ENCODE measurements at places on chromosomes 16 and 17. TPM values are rescaled to one million over a fixed set of nuclear protein-coding genes. Genes with fewer than 3 reads are reported as not detected.

DNA sequence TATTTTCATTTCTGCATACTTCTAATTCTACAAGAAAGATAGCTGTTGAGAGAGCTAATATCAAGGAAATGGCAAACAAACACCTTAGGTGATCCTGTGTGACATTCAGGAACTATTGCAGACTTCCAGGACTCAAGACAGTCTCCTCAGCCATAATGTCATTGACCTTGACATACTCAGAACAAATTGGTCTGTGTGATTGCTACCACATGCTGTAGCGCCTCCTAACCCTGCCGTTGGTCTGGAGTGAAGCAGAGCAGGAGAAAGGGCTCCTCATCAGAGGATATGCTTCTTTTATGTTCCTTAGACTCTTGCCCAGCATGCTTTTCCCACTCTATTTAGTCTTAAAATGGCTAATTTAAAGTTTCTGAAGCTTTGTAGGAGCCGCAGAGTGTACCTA is 194.2 kb upstream of the TBX2 start:
- DNase-seq: no peak
- no peaks in the 10 kb centered on the region for H3K27me3 ChIP-seq
- H3K36me3 ChIP-seq: no peaks in the 10 kb centered on the region
- peaks cover 2% of the 10 kb centered on the region for H3K4me1 ChIP-seq

DNA sequence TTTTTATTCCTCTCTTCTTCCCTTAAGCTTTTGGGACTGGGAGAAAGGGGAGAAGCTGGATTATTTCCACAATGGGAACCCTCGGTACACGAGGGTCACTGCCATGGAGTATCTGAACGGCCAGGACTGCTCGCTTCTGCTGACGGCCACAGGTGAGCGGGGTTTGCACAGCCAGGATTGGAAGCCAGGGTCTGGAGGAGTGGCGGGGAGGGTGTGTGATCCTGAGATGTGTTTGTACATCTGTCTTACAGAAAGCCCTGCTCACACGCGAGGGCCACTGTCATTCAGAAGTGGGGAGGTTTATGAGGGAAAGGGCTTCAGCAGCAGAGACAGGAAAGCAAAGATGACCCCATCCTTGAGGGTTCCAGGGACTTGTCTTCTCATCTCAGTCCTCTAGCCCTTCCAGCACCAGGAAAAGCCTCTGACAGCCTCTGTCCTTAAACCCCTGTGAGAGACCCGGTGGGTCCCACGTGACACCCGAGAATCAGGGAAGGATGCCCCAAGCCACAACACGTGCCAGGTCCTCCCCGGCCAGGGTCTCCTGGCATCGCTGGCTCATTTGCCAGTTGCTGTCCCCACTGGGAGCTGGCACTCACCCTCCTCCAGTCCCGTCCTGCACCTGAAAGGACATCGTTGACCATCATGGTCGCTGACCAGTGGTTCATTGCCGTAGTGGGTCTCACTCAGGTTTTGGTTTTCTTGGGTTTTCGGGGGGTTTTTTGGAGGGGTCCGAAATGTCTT is 44.3 kb upstream of the CHMP6 start:
- H3K4me3 ChIP-seq: no peak overlapping the region
- H3K4me1 ChIP-seq: no peaks in the 10 kb centered on the region
- H3K27me3 ChIP-seq: no peaks in the 10 kb centered on the region
- no peak for DNase-seq

DNA sequence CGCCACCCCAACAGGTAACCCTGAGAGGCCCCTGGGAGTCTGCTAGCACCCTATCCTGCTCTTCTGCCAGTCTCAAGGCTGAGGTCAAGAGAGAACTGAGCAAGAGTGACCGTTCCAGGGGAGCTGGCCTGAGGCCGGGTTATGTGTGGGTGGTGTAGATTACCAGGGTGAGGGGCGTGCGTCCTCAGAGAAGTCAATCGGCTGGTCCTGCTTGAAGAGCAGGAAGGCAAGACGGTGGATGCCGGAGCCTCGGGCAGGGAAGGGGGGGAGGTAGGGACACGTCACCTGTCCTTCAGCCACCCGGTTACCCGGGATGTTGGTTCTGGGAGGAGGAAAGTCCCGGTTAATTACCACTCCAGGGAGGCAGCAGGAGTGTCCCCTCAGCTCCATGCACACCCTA is 2.6 kb upstream of the TRIM65 start:
- peaks cover 14% of the 10 kb centered on the region for H3K36me3 ChIP-seq
- no peaks in the 10 kb centered on the region for H3K27me3 ChIP-seq
- H3K4me3 ChIP-seq: no peak overlapping the region
- no peak for DNase-seq
- H3K4me1 ChIP-seq: peaks cover 27% of the 10 kb centered on the region

GRCh38 chr17:49339354-49339753 is 22.7 kb downstream of the ZNF652 start:
- no peak overlapping the region for H3K4me3 ChIP-seq
- no peaks in the 10 kb centered on the region for H3K27me3 ChIP-seq
- H3K36me3 ChIP-seq: peaks cover 4% of the 10 kb centered on the region
- no peak overlapping the region for H3K27ac ChIP-seq

- no peaks in the 10 kb centered on the region for H3K36me3 ChIP-seq
- H3K27me3 ChIP-seq: peaks cover under 1% of the 10 kb centered on the region
- peak overlapping the region; percentile 62 for H3K4me3 ChIP-seq
Observed at GRCh38 chr17:36849871-36850348, 87.4 kb upstream of the LHX1 start.

DNA sequence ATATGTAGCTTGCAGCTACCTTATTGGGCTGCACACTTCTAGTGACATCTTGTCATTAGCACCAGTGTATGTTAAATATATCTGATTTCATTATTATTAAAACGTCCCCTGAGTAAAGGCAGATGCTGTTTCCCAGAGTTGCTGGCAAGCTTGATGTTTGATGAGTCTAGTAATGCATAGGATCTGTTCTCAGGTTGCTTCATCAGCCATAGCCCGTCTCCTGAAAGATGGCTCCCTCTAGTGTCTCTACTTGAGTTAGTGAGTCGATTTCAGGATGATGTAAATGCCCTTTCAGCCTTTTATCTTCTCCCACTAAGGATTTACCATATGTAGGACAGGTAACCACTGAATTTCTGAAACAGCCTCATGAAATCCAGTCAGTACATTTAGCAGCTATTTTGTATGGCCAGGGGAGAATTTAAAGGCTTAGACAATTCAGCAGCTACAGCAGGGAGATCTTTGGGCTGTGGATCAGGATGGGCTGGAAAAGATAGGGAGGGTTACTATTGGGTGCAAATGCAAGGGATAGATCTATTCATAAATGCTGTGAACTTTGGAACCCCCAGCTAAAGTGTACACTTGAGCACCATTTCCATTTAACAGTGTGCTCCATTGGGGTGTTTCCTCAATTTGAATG is 376.3 kb downstream of the CNTNAP4 start:
- H3K27ac ChIP-seq: no peak overlapping the region
- DNase-seq: no peak
- H3K27me3 ChIP-seq: no peaks in the 10 kb centered on the region
- no peaks in the 10 kb centered on the region for H3K36me3 ChIP-seq
- H3K4me1 ChIP-seq: no peaks in the 10 kb centered on the region
- H3K4me3 ChIP-seq: no peak overlapping the region

DNA sequence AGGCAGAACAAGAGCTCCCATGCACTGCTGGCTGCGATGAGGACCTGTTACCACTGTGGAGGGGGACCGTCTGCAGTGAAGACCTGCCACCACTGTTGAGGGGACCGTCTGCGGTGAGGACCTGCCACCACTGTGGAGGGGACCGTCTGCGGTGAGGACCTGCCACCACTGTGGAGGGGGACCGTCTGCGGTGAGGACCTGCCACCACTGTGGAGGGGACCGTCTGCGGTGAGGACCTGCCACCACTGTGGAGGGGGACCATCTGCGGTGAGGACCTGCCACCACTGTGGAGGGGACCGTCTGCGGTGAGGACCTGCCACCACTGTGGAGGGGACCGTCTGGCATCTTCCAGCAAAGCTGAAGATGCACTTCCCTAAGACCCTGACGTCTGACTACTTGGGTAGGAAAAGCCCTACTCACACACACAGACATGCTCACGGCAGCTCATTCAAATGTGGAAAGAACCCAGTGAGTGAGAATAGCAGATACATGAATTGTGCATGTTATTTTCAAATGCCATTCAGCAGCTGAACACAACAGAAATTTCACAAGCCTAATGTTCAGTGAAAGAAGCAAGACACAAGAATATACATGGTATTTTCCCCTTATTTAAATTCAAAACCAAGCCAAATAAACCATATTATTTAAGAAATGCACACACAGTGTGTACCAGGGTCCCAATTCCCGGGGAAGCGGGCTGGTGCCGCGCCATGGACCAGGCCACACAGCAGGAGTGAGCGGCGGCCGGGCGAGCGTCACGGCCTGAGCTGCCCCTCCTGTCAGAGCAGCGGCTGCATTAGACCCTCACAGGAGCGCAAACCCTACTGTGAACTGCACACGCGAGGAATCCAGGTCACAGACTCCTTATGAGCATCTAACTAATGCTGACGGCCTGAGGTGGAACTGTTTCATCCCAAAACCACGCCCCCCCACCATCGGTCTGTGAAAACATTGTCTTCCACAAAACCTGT is 64.2 kb upstream of the METRNL start:
- H3K36me3 ChIP-seq: peaks cover 2% of the 10 kb centered on the region
- no peaks in the 10 kb centered on the region for H3K4me1 ChIP-seq
- no peaks in the 10 kb centered on the region for H3K27me3 ChIP-seq
- no peak overlapping the region for H3K4me3 ChIP-seq
- no peak for DNase-seq

- no peaks in the 10 kb centered on the region for H3K4me1 ChIP-seq
- peaks cover 6% of the 10 kb centered on the region for H3K27me3 ChIP-seq
- H3K36me3 ChIP-seq: no peaks in the 10 kb centered on the region
Observed at GRCh38 chr16:57824888-57825287, 22.6 kb upstream of the KIFC3 start.

DNA sequence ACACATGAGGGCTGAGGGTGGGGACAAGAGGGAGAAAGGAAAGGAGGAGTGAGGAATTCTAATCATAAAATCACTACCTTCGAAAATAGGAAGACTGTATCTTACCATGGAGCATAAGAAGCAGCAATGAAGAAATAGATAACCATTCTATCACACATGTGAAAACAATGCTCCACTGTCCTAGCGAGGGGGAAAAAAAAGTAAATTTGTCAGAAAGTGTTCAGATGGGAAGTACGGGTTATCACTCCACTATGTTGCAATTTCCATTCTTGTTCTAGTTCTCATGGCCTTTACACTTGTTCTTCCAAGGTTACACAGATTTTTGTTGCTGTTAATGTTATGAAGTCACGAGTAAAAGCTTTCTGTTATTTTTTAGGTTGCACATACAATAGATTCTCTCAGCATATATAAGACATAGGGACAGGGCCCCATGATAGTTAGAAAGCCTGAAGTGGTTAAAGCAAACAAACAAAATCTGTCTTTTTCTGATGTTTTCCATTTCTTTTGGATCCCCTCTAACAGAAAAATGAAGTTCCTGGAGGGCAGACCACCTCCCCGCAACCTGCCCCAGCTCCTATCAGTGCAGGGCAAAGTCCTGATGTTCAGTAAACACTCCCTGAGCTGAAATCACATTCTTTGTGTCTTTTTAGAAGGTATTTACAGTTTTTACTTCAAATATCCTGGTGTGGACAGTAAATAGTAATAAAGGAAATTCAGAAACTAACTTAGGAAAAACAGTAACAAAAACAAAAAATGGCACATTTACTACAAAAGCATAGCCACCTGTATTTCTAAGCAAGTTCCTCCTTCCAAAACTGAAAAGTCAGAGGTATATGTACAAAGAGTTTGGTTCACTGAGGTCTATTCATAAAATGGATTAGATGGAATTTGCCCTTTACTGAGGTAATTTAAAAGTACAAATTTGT is 13.7 kb downstream of the MMD start:
- H3K4me3 ChIP-seq: no peak overlapping the region
- no peak overlapping the region for H3K27ac ChIP-seq
- peaks cover 46% of the 10 kb centered on the region for H3K36me3 ChIP-seq
- DNase-seq: no peak

GRCh38 chr16:71559855-71560254 is 17.0 kb downstream of the TAT start:
- no peaks in the 10 kb centered on the region for H3K27me3 ChIP-seq
- no peak for DNase-seq
- H3K4me3 ChIP-seq: no peak overlapping the region

Gene ATP2C2
- total RNA-seq: not detected

Gene OR1F1
- not detected for total RNA-seq

Gene CDYL2
- total RNA-seq: 34.1 TPM

Gene KRTAP1-5
- not detected for total RNA-seq

Gene HIC1
- total RNA-seq: 13.2 TPM

Gene TMC7
- not detected for total RNA-seq

Gene COQ9
- total RNA-seq: 29.8 TPM

Gene PLCD3
- 4.3 TPM for total RNA-seq

Gene KAT8
- 48.8 TPM for total RNA-seq

Gene TAC4
- total RNA-seq: not detected
